Stimulated activated CD8-positive, alpha-beta memory T cell treated with anti-CD3 and anti-CD28 coated beads, Interleukin-4, amount 100 ng/mL, for 48 hours (primary cell): ENCODE measurements at places on chromosomes 7 and 10.

DNA sequence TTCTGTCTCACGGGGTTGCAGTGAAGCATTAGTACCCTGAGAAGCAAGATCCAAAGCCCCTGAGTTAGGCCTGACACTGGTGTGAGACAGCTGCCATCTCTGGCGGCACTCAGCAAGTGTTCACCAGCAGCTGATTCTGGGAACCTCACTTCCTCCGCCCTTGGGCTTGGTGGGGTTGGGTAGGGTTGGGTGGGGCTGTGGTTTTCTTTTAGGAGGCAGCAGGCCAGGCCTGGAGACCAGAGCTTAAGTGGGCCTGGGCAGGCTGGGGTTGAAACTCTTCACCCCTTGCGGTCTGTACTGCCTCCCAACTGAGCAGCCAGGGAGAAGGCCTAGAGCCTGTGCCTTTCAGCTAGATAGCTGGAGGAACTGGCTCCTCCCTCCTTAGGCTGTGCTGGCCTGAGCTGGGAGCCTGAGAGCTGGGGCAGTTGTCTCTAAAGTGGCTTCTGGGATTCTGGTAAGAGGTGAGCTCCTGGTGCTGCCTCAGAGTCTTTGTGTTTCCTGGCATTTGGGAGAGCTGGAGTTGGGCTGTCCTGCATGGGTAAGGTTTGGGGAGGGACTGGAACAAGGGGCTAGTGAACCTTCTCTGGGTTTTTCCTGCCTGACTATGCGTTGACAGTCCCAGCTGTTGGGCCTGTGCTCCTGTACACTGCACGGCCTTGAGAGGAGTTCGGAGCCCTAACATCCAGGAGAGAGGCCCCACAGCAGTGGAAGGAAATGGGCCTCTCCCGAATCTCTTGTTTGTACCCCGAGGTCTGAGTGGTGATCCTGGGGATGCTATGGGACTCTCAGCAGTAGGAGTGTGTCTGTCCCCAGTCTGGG is 5.1 kb downstream of the TSPAN14 start:
- peak; percentile 77 for DNase-seq

GRCh38 chr10:71625445-71626175 is 94.0 kb downstream of the C10orf105 start:
- DNase-seq, result no peak

GRCh38 chr7:19305698-19306097 is 160.5 kb upstream of the FERD3L start:
- no peak for DNase-seq

DNA sequence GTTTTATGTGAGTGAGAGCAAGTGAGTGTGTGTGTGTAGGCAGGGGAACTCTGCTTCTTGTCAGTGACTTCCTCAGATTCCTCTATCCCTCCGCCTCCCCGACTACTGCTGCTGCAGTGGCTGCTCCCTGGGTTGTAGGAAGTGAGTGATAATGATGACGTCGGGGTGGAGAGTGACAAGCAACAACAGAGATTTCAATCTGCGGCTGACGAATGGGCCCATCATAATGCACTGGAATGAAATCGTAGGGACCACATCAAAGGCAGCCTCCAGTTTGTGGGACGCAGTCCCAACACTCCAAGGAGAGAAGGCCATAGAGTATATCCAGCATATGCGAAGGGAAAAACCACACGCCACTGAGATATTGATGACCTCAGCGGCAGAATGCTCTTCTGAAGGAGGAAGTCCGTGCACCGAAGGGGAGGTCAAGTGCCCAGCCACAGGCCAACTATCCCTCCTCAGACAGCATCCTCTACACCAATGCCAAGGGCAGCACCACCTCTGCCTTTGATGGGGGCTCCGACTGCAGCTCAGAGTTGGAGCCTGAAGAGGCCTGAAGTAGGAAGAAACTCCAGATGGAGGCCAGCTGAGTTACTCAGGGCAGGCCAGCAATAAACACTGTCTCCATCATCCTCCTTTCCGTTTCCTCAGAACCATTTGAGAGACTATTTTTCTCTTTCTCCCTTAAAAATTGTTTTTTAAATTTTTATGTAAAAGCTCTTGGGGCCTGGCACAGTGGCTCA is 11.3 kb upstream of the STMP1 start:
- DNase-seq, result no peak

DNA sequence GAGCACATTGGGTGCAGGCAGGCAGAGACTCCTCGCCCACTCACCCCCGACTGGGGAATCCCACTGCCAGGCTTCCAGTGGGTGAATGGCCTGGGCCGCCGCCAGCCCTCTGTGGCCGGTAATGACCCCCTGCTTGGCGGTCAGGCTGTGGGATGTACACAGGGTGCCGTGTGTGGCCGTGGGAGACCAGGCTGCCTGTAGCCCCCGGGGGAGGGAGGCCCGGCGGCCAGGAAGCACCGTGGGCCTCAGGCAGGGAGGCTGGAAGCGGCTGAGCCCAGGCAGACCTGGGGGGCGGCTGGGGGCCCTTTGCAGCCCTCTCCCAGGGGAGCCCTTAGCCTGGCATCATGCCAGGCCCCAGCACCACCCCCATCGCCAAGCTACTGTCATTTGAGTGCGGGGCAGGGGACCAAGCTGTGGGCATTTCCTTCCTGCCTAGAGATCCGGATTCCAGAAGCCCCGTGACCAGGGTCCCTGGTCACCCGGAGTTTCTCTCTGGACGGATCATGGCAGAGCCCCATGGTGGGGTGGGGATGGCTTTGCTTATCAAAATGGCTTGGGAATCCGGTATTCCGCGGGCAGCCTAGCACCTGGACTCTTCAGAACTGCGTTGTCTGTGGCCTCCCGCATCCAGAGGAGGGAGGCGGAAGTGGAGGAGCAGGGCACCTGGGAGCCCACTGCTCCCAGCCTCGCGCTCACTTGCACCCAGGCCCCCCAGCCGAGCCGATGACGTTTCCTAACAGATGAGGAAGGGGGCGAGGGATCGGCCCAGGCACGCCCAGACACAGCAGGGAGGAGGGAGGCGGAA is 1.1 kb downstream of the TTYH3 start:
- DNase-seq, result peak; percentile 54

GRCh38 chr10:69955897-69956740 is 96.5 kb upstream of the MACROH2A2 start:
- DNase-seq, result no peak

GRCh38 chr10:17348501-17349349 is 105.7 kb downstream of the ST8SIA6 start:
- DNase-seq, result no peak

DNA sequence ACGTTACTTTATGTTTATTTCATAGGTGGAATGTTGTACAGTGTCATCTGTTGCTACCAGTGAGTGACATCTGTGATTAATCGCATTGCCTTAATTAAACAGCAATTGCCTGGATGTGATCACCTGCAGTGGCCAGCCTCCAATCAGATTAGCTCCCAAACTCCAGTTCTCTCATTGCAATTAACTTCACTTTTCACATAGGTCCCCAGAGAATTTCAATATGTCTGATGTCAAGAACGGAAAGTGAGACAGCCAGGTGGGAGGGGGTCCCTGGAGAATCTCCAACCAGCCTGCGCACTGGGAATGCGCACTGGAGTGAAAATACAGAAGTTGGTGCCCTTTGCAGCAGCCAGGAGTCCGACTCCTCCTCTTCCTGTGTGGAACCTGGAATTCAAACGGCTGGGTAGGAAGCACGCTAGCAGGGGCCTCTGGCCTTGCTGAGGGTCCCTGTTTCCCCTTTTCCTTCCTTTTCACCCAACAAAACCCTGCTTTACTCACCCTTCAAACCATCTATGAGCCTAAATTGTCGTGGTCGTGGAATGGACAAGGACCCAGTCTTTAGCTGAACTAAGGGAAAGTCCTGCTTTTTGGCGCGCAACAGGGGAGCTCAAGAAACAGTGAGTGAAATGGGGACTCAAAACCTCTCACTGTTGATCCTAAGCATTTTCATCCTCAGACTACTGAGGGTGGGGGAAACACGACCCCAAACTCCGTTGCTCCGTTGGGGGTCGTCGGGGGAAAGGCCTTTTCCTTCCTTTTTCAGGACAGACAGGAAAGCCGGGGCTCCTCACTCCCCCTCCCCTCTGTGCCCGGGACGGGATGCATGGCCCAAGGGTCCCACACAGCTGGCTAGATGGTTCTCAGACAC is 1355.5 kb upstream of the LRRTM3 start:
- no peak for DNase-seq

GRCh38 chr10:119762805-119763798 is 37.3 kb downstream of the INPP5F start:
- no peak for DNase-seq

DNA sequence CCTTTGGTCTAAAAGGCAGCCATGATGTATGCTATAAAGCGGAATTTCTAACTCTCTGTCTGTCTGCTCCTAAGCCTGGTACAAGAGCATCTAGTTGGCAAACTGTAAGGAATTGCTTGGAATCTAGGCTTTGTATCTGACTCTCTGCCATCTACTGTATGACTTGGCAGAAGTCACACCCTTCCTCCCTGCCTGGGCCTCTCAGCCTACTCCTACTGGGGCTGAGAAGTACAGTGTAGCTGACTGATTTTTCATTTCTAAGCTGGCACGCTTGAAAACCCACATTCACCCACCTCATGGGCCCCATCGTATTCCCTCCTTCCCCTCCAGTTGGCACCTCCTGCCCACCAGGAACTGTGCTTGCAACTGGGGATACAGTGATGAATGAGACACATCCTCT is 435.2 kb downstream of the PLXNA4 start:
- DNase-seq, result no peak

GRCh38 chr7:92695308-92696261 is 105.4 kb upstream of the FAM133B start:
- DNase-seq, result no peak

DNA sequence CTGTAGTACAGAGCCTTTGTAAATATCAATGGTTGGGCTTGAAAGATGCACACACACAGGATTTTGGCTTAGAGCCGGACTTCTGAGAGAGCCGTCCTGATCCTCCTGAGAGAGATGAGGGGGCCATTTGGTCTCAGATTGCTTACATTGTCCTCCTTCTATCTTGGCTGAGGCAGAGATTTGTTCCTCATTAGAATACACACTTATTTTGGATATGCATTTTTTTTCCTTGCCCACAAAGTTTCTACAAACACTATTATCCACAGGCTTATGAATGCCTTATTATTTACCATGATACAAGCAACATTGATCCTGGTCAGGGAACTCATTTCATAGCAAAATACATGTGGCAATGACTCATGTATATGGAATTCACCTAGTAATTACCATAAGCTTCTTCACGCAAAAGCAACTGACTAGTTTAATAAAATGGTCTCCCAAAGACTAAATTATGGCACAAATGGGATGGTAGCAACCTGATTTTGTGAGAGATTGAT is 175.3 kb downstream of the MDFIC start:
- no peak for DNase-seq

- no peak for DNase-seq
Observed at GRCh38 chr7:107744345-107744750, 406 bp downstream of the CBLL1 start.

GRCh38 chr10:30029164-30029871 is 30.1 kb downstream of the JCAD start:
- DNase-seq, result no peak

- DNase-seq, result no peak
Observed at GRCh38 chr7:48876087-48876486, 48.3 kb upstream of the CDC14C start.

DNA sequence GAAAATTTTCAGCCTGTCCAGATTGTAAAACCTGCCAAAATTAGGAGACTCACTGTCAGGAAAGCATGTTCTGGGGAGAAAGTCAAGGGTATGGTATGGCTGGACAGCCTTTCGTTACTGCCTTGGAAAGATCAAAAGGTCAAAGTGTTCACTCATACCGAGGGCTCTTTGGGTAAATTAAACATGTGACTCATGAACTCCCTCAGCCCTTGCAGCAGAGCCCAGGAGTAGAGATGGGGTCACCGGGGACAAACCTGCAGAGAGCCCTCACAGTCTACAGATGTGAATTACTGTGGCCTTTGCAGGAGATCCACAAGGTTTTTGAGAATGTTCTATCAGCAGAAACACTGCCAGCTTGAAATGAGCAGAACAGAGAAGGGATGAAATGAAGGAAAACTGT is 275.7 kb downstream of the KLF6 start:
- DNase-seq, result no peak

- no peak for DNase-seq
Observed at GRCh38 chr10:120431251-120431651, 25.8 kb upstream of the PLPP4 start.

GRCh38 chr7:158396301-158396905 is 191.2 kb downstream of the PTPRN2 start:
- DNase-seq, result no peak

DNA sequence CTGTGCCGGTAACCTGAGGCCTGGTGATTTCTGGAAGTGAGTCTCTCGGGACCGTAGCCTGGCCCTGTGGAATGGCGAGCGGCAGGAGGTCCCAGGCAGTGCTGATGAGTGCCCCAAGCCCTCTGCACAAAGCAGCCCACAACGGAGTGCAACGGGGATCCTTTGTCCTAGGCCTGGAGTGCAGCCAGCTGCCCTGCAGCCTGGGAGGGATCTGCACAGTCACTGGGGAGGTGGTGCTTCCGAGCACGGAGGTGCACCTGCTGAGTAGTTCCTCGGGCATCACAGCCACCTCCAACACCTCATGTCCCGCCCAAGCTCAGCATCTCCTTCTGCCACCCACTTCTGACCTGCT is 162.8 kb upstream of the ZMIZ1 start:
- DNase-seq, result peak; percentile 2

DNA sequence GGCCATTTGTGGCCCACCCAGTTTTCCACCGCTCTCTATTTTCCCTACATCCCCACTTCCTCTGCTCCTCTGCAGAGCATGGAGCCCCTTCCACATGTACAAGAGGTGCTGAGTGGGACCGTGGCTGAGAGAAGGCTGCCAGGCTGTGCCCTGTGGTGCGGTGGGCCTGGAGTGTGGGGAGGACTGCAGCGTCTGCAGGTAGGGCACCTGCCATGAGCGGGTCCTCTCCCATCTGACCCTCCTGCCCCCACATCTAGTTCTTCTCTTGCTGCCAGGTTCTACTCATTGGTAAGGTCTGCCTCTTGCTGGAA is 145.6 kb upstream of the FAM20C start:
- DNase-seq, result peak; percentile 7

GRCh38 chr10:101226491-101227428 is 2.5 kb downstream of the LBX1 start:
- DNase-seq, result no peak

DNA sequence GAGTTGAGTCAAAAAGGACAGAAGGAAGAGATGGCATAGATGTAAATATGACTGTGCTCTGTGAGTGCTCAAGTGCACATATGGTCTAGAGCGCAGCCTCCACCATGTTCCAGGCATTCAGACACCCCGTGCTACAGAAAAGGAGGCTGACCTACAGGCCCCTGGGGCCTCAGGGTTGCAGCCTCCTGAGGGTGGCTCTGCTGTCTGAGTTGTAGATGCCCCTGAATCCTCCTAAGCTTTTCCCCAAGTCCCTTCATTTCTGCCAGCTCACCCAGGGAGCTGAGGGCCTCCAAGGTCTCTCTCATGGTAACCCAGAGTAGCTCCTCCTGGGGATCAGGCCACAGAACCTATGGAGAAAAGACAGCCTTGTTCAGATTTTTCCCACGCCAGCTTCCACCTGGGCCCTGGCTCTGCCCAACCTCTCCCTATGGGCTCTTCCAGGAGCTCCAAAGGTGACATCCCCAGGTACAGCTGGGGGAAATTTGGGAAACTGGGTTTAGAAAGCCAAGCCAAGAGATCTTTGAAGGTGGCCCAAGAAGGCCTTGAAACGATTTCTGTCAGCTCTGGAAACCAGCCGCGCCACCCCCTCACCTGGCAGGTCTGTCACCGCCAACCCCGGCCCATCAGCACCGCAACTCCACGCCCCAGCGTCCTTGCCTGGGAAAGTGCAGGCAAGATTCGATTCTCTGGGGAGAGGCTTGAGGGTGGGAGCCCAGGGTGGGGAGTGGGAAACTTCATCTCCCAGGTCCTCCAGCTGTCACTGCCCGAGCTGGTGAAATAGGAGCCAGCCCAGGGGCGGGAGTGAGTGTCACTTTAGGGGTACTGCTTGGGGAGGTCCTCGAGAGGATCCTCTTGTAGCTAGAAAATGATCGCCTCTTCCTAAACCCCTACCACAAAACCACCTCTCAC is 2.4 kb downstream of the ZNF467 start:
- no peak for DNase-seq
